ENCODE measurements at places on chromosomes 16 and 17. TPM values are rescaled to one million over a fixed set of nuclear protein-coding genes. Genes with fewer than 3 reads are reported as not detected.

DNA sequence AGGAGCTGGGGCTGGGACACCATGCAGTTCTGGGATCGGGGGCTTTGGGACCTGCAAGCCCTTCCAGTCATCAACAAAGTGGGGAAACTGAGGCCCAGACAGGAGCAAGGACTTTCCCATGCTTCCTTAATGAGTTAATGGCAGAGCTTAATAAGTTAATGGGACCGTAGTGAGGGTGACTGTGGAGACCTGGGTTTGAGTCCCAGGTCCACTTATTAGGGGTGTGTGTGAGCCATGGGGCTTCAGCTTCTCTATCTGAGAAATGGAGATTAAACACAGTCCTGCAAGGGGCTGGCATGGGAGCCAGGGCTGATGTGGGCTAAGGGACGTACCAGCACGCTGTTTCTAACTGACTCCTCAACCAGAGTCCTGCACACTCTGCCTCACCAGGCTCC is 41.7 kb upstream of the NKD1 start:
- DNase-seq = no peak

DNA sequence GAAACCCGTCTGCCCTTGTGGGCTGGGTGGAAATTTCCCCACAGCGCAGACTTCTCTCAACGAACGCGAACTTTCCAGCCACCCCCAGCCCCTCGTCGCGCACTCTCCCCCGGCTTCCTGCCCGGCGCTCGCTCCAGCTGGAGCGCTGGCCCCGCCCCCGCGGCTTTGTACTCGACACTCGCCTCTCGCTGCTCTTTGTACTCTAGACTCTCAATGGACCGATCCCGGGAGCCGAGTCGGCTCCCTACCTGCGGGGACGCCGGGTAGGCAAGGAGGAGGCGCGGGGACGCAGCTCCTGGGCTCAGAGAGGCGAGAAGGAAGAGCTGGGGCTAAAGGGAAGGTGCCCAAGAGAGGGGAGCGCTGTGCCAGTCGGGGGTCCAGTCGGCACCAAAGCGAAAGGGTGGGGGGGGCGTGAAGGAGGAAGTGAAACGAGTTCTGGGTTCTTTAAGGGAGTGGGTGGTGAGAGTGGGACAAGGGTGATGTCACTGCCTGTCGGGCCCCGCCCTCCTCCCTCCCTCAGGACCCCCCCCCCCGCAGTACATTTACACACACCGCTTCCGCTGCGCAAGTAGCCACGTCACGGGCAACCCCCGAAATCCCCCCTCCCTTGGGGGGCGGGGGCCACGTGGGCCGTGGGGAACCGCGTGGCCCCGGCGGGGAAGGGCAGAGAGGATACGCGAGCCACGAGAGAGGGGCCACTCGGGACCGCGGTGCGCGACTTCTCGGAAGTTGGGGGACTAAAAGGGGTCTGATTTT is 9.7 kb downstream of the KDM6B start:
- DNase-seq = peak; percentile 77

DNA sequence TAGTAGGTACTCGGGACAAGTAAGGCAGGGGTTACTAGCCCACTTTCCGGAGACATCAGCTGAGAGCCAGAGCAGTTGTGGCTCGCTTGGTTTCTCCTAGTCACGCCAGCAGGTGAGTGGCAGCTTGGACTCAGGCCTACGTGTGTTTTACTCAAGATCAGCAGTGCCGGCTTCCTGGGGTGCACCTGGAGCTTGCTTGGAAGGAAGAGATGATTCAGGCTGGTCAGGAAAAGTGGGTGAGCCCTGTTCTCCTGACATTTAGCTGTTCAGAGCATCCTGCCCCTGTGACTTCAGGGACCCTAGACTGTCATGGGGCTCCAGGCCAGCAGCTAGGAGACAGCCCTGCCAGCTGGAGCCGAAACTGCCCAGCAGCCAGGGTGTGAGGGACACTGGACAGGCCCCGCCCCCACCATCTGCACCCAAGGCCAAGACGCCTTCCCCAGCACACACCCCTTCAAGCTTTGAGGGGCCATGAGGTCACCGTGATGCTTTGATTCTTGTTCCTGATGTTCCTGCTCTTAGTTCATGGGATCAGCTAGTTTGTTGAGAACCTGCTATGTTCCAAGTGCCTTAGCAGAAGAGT is 238.0 kb upstream of the CIBAR2 start:
- DNase-seq = no peak

- peak; percentile 10 for DNase-seq
Observed at GRCh38 chr16:56353054-56353921, 72.1 kb downstream of the AMFR start.

CISD3 gene
- 3.2 TPM for total RNA-seq

CXCL16 gene
- total RNA-seq = not detected

ZCCHC14 gene
- total RNA-seq = 29.2 TPM

PER1 gene
- 64.6 TPM for total RNA-seq

LPCAT2 gene
- total RNA-seq = 1.8 TPM

ADAD2 gene
- total RNA-seq = not detected
